Right ventricle myocardium superior (tissue), 1 donor: ENCODE measurements at places on chromosomes 12 and 14.

DNA sequence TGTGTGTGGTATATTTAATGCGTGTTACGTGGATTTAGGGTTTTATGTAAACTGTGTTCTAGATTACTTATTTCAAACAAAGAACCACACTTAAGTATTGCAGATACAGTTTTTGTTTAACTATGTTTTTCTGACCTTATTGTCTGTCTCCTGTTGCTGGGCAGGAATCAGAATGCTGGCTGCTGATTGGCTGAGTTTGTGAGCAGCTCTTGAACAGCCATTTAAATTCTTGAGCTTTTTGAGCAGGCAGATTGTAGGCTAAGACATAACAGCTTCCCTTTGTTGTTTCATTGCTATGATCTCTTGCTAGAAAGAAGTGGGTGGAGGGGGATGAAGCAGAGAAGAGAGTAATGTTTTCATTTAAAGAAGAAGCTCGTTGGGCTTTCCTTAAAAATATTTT, 52.2 kb downstream of the ATF7IP start:
- peak; percentile 71 for DNase-seq

DNA sequence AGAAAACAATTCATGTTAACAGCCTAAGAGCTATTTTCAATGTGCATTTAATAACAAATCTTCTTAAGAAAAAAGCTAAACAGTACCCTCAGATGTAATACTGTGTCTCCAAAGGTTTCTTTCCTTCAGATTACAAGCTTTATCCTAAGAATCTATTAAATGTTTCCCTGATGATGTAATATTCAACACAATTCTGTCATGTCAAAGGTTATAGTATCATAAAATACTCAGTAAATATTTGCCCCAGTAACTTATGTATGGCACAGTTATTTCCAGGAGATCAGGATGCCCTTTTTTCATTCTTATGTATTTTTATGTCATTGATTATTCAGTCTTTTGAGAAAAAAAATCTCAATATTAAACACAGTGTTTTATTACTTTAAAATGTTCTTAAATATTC, 128.4 kb downstream of the KIF21A start:
- DNase-seq, result no peak

GRCh38 chr14:100651999-100652508, 64.8 kb upstream of the BEGAIN start:
- DNase-seq, result no peak

DNA sequence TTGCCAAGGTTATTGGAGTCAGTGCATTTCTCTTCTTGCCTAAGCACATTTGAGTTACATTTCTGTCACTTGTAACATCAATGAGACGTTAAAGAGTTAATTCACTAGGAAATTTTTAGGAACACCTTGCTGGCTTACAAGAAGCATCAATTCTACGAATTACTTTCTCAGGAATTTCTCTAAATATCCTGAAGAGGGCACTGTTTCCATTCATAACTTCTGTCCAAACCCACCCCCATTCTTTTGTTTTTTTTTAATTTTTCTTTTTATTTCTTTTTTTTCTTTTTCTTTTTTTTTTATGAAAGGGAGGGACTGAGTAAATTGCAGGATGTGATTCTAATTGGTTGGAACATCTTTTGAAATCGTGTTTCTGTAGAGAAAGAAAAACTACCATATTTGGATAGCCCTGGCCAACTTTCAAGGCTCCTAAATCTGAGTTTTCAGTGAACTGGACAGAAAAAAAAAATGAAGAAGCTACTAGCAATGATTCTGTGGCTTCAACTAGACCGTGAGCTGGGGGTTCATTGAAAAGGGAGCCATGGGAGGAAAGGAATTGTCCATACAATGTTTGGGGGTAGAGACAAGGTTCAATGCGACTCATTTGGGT, 285.3 kb downstream of the DAD1 start:
- no peak for DNase-seq

- no peak for DNase-seq
Measured at GRCh38 chr12:130227641-130228040, 65.4 kb downstream of the FZD10 start.
